Epithelial cell of proximal tubule (primary cell): ENCODE measurements at places on chromosomes 7 and 10. TPM values are rescaled to one million over a fixed set of nuclear protein-coding genes. Genes with fewer than 3 reads are reported as not detected.

The RADIL gene
- total RNA-seq, result 1.2 and 2.4 TPM in 2 replicates

GRCh38 chr10:89413398-89413912 is 913 bp upstream of the IFIT5 start:
- DNase-seq, result no peak

- no peak for DNase-seq
These were observed 90.5 kb downstream of the TWIST1 start for GRCh38 chr7:19026888-19027287.

DNA sequence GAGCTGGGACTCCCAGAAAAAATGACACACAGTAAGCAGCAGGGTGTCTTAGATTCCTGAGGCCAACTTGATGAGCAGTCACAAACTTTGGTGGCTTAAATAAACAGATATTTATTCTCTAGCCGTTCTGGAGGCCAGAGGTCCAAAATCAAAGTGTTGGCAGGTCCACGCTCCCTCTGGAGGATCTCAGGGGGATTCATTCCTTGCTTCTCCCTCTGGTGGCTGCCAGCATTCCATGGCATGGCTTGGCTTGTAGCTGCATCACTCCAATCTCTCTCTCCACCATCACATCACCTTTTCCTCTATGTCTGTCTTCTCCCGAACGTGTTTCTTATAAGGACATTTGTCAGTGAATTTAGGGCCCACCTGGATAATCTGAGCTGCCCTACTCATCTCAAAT is 98.4 kb downstream of the OSBPL3 start:
- DNase-seq, result no peak

DNA sequence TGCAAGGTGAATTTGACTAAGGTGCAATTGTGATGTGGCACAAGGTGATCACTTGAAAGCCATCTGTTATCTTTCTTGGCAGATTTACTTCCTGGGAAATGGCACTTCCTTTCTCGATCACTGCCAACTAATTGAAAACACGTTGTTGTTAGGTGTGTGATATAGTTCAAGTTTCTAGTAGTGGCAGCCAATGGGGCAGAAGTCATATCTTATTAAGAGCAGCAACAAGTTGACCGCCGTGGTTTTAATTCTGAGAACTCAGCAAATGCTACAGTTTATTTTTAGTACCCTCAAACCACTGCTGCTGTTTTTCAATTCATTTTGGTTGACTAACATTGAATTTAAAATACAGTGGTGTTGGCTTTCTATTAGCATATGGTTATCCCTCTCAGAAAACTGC is 1.6 kb downstream of the CHN2 start:
- DNase-seq, result no peak

DNA sequence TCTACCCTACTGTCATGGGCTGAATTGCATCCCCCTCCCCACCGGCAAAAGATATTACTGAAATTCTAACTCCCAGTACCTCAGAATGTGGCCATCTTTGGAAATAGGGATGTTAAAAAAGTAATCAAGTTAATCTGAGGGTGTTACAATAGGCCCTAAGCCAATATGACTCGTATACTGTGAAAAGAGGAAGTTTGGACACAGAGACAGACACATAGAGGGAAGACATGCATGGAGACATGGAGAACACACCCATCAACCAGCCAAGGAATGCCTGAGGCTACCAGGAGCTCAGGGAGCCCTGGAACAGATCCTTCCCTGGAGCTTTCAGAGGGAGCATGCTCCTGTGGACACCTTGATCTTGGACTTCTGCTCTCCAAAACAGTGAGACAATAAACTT is 138.2 kb upstream of the ADO start:
- DNase-seq, result no peak

The CCZ1B gene
- total RNA-seq, result 15.1 and 64.3 TPM in 2 replicates

DNA sequence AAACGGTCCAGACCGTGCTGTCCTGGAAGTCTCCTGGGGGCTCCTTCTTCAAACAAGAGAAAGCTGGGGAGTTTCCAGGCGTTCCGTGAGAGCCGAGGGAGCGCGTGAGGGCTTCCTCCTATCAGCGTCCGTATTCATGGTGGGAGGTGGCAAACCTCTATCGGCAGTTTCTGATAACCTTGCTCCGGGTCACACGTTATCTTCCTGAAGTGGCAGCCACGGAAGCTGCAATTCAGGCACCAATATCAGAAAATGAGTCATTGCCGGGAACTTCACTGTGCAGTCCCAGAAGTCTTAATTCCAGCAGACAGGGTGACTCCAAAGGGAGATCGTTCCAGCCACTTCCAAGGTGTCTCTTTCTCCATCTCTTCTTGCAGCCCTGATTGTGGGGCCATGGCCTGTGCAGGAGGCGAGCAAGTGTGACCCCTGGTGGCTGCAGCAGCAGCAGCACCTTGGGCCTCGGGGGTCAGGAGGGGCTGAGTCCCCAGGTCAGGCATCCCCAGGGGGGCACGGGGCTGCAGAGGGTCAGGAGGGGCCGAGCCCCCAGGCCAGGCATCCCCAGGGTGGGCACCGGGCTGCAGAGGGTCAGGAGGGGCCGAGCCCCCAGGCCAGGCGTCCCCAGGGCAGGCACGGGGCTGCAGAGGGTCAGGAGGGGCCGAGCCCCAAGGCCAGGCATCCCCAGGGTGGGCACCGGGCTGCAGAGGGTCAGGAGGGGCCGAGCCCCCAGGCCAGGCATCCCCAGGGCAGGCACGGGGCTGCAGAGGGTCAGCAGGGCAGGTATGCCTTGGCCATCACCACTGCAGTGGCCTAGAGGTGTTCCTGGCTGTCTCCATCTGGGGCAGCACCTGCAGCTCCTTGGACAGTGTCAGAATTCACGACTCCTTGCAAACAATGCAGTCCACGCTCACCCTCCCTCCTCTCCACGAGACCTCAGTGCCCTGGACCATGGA is 538.7 kb downstream of the DNAJB6 start:
- no peak for DNase-seq

- no peak for DNase-seq
These were observed 86.7 kb upstream of the GNAI1 start for GRCh38 chr7:80047856-80048459.

DNA sequence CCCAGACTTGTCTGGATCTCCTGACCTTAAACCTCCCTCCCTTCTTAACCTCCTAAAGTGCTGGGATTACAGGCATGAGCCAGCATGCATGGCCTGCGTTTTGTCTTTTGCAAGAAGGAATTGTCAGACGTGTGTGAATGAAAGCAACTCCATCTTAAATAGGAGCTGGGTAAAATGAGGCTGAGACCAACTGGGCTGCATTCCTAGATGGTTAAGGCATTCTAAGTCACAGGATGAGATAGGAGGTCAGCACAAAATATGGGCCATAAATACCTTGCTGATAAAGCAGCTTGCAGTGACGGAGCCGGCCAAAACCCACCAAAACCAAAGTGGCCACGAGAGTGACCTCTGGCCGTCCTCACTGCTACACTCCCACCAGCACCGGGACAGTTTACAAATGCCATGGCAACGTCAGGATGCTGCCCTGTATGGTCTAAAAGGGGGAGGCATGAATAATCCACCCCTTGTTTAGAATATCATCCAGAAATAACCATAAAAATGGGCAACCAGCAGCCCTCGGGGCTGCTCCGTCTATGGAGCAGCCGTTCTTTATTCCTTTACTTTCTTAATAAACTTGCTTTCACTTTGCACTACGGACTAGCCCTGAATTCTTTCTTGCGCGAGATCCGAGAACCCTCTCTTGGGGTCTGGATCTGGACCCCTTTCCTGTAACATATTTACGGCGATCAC is 41.2 kb upstream of the SDK1 start:
- DNase-seq, result no peak

GRCh38 chr7:99446096-99446495 is 7.4 kb downstream of the CPSF4 start:
- DNase-seq, result no peak

The USP54 gene
- total RNA-seq, result 13.7 and 17.2 TPM in 2 replicates

GRCh38 chr10:64097391-64098122 is 576.4 kb downstream of the REEP3 start:
- DNase-seq, result no peak

DNA sequence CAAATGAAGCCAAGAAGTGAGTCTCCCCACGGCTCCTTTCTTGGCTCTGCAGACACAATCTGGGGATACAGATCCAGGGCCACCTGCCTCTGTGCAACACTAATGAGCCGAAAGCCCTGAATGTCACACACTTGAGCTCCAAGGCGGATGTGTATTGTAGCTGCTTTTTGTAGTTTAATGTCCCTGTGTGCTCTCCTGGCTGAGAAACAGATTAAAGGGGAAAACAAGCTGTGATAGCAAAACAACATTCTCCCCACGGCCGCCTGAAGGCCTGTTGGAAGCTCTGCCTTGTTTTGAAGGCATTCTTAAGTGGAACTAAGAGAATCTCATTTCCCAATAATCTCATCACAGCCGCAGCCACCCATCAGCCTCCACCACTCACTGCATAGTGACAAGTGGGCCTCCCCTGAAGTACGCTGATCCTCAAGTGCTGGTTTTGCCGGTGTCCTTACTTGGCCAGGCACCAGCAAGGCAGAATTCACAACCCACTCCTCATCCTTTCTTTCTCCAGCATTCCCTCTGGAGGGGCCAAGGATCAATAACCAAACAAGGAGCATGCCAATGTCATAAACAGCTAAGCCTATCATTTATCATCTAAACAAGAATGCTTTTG is 44.4 kb upstream of the AMPH start:
- no peak for DNase-seq

GRCh38 chr7:148982654-148983199 is 45.6 kb downstream of the PDIA4 start:
- no peak for DNase-seq
